ENCODE measurements at places on chromosomes 3 and 15. TPM values are rescaled to one million over a fixed set of nuclear protein-coding genes. Genes with fewer than 3 reads are reported as not detected.

MAP1A gene
- polyA plus RNA-seq, result 48.5 TPM

MCF2L2 gene
- polyA plus RNA-seq, result not detected

TTBK2 gene
- 8.2 TPM for polyA plus RNA-seq

UBE2Q2 gene
- polyA plus RNA-seq, result 41.7 TPM

CDCP1 gene
- polyA plus RNA-seq, result 17.8 TPM

SECISBP2L gene
- 42.7 TPM for polyA plus RNA-seq

CELSR3 gene
- polyA plus RNA-seq, result 0.55 TPM

GOLGA8G gene
- polyA plus RNA-seq, result not detected

CPNE9 gene
- polyA plus RNA-seq, result not detected

UPK1B gene
- polyA plus RNA-seq, result 0.32 TPM

FGF7 gene
- 175 TPM for polyA plus RNA-seq

GNAT1 gene
- polyA plus RNA-seq, result not detected

GABRG3 gene
- polyA plus RNA-seq, result not detected

PCSK6 gene
- polyA plus RNA-seq, result not detected

PRSS50 gene
- polyA plus RNA-seq, result not detected

DNAH12 gene
- not detected for polyA plus RNA-seq

KBTBD12 gene
- not detected for polyA plus RNA-seq

ITIH3 gene
- polyA plus RNA-seq, result 0.86 TPM

GJD2 gene
- not detected for polyA plus RNA-seq

MUSTN1 gene
- not detected for polyA plus RNA-seq

ALDH1A3 gene
- 19.5 TPM for polyA plus RNA-seq

WDR93 gene
- polyA plus RNA-seq, result 0.05 TPM

PCLAF gene
- 93.8 TPM for polyA plus RNA-seq

ADAMTS17 gene
- 0.05 TPM for polyA plus RNA-seq

DAZL gene
- polyA plus RNA-seq, result not detected

ADAMTS7 gene
- polyA plus RNA-seq, result 5.0 TPM

LSMEM2 gene
- not detected for polyA plus RNA-seq

LINS1 gene
- polyA plus RNA-seq, result 12.6 TPM

CPA3 gene
- polyA plus RNA-seq, result not detected

CD96 gene
- polyA plus RNA-seq, result 0.41 TPM

Measured in AG04450 (cell line).